ENCODE measurements at places on chromosomes 2 and 18.
A peak's percentile ranks its signal among the peaks of the same experiment; 100 is the strongest.

DNA sequence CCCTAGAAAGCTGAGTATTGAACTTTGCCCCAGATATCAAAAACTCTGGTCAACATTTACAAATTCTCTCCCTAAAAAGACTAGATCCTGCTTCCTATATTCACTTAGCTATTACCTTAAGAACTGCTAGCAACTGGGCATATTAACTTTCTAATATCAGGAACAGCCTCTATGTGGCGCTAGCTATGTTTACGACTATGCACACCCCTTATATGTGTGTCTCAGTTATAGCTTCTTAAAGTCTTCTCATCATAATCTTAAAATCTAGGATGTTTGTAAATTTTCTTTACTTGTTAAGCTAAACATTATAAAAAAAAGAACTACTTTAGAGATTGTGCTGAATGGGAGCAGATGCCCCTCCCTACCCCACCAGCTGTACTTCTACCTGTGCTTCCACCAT is 1.7 kb upstream of the STAMBP start:
- no peak for DNase-seq

GRCh38 chr2:30400151-30400954 is 46.7 kb upstream of the LCLAT1 start:
- no peak for DNase-seq

GRCh38 chr2:8472545-8473323 is 209.1 kb upstream of the ID2 start:
- DNase-seq: no peak

DNA sequence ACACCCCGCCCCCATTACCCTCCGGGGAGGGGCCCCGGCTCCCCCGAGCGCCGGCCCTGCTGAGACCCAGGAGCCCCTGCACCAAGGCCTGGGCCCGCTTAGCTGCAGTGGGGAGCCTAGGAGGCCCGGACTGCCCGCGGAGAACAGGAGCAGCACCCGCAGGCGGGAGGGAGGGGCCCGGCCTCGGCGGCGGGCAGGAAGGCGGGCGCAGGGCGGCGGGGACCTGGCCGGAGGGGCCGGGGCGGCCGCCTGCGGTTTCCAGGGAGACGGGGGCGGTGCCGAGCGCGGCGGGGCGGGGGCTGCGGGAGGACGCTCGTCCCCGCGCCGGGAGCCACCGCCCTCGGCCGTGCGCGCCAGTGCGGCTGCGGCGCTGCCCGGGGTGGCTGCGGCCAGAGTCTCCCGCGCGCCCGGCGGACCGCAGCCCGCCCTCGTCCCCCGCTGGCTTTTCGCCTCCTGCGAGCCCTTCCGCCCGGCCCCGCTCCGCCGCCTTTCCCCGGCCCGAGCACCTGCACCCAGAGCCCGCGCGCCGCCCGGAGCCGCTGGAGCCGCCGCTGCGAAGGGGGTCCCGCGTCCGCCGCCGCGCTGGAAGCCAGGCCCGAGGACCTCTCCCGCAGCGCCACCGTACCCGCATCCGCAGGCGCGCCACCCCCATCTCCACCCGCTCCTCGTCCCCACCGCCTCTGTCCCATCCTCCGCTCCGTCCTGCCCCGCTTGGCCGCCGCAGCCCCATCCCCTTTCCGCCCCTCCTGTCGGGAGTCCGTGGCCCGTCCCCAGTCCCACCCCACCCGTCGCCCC is 17.2 kb downstream of the GPC1 start:
- DNase-seq: peak; percentile 83

DNA sequence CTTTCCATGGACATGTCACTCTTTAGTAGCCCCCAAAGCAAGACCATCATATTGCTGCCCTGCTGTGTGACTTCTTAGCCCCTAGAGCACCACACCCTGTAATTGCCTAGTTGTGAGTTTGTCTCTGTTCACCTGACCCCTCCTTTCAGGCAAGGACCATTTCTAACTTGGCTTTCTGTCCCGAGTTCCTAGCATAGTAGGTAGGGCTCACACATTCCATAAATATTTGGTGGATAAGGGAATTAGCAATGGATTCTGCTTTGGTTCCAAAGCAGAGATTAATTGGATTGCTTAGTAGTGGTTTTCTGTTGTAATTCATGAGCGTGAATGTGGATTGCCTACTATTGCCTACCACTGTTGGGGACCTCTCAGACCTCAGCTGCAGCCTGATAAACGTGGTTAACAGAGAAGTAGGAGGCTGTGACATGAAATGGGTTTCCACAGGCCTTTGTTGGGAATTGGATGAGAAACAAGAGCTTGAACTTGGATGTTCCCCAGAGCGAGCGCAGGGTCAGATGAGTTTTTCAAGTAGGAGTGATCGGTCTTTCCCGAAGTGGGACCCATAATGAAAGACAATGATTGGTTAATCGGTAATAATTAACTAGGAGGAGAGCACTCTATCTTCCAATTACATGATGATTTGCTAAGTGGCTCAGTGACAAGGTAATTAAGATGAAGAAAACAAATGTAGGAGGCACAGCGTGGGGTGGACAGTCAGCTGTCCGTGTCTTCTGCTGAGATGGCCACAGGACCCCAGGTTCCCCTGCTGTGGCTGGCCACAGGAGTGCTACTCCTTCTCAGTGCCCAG is 13.4 kb upstream of the UGT1A1 start:
- DNase-seq: no peak

GRCh38 chr2:19321946-19322345 is 36.5 kb downstream of the OSR1 start:
- DNase-seq: no peak

- DNase-seq: no peak
Observed at GRCh38 chr2:104781151-104781550, 72.8 kb upstream of the POU3F3 start.

GRCh38 chr2:190267302-190267701 is 52.3 kb downstream of the HIBCH start:
- no peak for DNase-seq

DNA sequence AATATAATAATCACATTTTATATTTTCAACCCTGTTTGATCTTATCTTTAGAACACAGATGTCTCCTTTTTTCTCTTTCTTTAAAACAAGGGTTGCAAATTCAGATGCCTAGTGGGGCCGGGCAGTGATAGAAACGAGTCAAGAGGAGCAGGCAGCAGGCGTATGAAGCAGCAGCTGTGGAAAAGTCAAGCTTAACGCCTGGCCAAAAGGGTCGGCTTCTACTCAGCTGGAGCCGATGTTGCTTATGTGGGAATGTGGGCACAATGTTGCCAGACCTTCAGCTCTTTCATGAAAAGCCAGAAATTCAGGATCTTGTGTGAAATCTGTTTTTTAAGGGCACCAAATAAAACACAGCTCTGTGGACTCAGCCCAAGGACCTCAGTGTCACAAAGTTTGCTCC is 642.7 kb downstream of the ARHGAP15 start:
- no peak for DNase-seq

- DNase-seq: no peak
Observed at GRCh38 chr18:55179425-55179824, 220.2 kb upstream of the CCDC68 start.

DNA sequence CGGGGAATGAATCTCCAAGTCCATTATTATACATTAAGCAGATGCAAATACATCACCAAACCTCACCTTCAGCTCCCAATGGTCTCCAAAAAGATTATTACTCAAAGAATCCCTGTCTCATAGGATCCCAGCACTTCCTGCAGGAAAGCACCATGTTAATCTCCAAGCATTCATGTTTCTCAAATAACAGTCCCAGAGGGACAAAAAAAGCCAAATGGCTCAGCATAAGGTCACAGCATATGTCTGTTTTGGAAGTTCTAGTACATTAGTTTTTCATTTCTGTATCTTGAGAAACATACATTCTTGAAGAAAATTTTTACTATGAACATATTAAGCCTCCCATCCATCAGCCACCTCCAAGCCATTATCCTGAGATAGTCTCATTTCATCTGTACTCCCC is 103.3 kb downstream of the METTL4 start:
- DNase-seq: no peak

- no peak for DNase-seq
Observed at GRCh38 chr2:99856119-99856518, 286.3 kb downstream of the AFF3 start.

GRCh38 chr2:188810586-188810985 is 163.6 kb upstream of the COL3A1 start:
- no peak for DNase-seq

GRCh38 chr2:23861952-23862351 is 65.0 kb downstream of the ATAD2B start:
- no peak for DNase-seq

- no peak for DNase-seq
Observed at GRCh38 chr2:9556121-9556743, 602 bp upstream of the ADAM17 start.

- DNase-seq: no peak
Observed at GRCh38 chr18:57659460-57660102, 37.9 kb upstream of the NARS1 start.

GRCh38 chr18:13216092-13216582 is 2.4 kb upstream of the LDLRAD4 start:
- peak; percentile 90 for DNase-seq

DNA sequence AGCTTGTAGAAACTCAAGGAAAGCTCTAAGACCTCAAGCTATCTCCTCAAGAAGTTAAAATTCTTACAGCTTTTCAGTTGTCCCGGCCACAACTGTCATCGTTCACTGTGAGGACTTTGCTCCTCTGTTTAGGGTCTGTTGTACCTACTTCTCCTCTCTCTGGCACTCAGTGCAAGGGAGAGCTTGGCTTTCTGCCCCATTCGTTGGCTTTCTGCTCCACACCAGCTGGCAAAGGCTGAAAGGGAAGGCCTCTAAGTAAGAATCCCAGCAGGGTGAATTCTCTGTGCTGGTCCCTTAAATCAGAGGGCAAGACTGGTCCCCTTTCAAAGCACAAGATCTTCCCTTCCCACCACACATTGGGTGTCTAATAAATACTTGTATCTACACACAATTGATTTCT is 17.3 kb downstream of the ZBTB7C start:
- DNase-seq: no peak

DNA sequence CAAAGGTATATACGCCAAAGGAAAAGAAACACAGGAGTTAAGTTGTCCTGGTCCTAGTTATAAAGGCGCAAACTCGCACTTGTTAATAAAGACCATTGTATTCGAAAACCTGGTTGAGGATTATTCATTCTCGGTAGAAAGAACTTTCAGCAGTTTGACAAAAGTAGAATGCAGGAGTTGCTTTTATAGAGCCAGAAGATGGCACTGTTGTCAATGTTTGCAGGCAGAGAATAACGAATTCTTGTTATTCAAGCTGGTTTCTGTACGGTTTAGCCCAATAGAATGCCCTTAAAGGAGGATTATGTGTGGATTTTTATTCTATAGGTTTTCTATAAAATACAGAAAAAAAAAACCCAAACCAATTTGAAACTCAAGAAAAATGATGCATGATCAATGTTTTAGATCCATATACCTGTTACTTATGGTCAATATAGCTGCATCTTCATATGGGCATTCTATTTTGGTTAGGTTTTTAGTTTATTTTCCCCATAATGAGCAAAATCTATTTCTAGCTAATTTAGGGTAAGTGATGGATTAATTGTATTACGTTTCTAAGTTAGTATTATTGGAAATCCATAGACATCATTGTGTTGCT is 510.3 kb downstream of the PLCL1 start:
- DNase-seq: no peak

DNA sequence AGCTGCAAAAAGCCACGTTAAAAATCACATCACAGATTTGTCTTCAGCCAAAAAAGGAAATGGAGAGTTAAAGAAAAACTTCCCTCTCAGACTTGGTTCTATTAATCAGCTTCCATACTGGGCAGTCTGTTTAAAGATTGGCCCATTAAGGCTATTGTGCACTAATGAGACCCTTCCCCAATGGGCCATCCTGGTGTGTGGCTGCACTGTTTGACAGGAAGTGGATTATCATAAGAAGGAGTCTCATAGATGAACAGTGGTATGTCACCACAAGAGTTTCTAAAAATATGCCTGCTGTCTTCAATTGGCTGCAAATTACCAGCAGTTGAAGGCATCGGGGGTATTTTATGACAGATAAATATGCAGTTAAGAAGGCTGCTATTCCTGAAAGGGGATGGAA is 247.6 kb upstream of the THSD7B start:
- DNase-seq: no peak

GRCh38 chr18:74631623-74632350 is 34.1 kb downstream of the ZNF407 start:
- DNase-seq: no peak

DNA sequence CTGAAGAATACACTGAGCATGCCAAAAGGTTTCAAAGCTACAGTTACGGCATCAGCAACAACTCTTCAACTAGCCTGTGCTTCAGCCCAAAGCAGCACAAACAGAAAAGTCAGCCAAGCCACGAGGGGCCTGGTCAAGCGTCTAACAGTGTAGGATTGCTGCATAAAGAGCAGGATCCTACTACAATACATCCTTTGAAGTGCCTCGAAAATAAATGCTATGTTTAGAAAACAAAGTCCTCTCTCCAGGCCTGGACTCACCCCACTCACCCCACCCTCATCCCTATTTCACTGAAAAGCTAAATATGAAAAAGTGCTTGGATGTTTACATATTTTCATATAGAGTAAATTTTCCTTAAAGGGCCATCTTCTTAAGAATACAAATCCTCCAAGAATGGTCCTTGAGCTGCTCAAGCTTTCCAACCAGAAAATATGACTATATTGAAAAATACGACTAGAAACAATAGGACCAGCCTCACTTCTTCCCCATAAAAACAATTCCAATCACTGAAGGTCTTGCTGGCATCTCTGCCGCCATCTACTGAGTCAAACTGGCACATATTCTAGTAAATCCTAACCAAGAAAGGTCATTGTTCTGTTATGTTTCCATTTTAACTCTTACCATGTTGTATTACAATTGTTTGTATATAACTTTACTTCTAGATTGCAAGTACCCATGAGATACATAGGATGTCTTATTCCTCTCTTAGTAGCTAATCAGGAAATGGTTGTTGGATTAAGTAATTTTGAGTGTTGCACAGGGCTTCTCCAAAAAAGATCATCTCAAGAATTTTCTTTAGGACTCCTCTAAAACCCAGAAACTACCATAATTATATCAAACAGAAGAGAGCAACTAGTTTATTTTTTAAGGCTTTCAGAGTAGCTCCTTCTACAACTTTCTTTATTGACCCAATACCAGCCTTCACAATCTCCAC is 63.6 kb downstream of the CLHC1 start:
- peak; percentile 81 for DNase-seq

DNA sequence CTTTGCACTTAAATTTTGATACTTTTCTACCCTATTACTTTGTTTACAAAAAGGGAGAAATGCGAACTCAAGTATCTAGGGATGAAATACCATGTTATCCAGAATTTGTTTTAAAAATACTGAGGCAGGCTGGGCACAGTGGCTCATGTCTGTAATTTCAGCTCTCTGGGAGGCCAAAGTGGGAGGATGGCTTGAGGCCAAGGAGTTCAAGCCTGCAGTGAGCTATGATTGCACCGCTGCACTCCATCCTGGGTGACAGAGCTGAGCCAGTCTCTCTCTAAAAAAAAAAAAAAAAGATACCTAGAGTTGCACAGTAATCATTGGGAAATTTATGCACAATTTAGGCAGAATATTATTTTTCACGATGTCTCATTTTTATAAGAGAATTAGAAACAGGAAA is 12.4 kb upstream of the VAPA start:
- DNase-seq: no peak

- no peak for DNase-seq
Observed at GRCh38 chr2:20190876-20191713, 33.8 kb downstream of the SDC1 start.

Measured in posterior vena cava (tissue), 2 donors.